ENCODE measurements at places on chromosomes 13 and 19.
A peak's percentile ranks its signal among the peaks of the same experiment; 100 is the strongest.

DNA sequence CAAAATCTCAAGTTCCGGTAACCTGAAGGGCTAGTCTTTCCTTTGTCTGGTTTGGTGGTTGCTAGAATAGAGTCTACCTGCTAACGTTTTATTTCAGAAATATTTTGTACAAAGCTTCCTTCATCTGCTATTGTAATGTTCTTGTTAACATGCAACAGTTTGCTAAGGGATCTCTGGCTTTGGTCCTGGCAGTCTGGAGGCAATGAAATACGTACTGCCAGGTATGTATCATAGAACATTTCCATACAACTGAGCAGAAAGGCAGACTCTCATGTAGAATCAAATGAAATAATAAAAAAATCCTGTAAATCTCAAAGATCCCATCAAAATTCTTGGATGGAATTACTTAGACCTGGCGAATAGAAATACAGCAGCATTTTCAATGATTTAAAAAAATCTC lies 8.8 kb upstream of the CSNK1A1L start:
- no peak for DNase-seq

GRCh38 chr19:51135004-51135403 lies 7.1 kb upstream of the SIGLEC7 start:
- no peak for DNase-seq

GRCh38 chr13:102862624-102863210 lies 16.9 kb downstream of the ERCC5 start:
- DNase-seq: no peak

GRCh38 chr13:53100394-53101063 lies 71.9 kb downstream of the OLFM4 start:
- no peak for DNase-seq

- no peak for DNase-seq
These were observed 4.5 kb upstream of the B3GNT8 start for GRCh38 chr19:41431426-41432386.

GRCh38 chr13:80235166-80235966 lies 105.6 kb downstream of the SPRY2 start:
- no peak for DNase-seq

- DNase-seq: no peak
These were observed 98.2 kb downstream of the OLFM4 start for GRCh38 chr13:53126841-53127245.

DNA sequence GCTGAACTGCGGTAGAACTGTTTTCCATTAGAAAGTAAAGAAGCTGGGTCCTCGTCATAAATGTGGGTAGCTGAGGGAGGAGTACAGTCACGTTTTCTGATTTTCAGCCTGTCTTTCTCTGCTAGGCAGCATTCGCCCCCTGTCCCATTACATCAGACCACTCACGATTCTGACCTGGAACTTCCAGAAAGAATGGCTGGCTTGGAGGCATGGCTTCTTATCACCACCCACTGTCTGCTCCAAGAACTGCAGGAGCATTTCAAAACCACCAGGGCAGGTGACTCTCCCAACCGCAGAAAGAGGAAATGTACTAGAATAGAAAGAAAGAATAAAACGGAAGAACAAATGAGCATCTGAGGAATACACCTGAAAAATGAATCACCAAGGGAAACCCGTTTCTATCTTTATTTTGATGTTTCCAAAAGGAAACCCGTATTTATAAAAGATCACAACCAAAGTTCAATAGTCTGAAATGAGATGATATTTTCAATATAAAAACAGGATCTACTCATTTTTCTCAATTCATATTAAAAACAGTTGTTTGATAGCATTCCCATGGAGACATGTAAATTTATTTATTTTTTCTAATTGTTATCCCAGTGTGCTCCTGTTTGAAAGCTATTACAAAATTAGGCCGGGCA lies 22.1 kb upstream of the POMP start:
- no peak for DNase-seq

DNA sequence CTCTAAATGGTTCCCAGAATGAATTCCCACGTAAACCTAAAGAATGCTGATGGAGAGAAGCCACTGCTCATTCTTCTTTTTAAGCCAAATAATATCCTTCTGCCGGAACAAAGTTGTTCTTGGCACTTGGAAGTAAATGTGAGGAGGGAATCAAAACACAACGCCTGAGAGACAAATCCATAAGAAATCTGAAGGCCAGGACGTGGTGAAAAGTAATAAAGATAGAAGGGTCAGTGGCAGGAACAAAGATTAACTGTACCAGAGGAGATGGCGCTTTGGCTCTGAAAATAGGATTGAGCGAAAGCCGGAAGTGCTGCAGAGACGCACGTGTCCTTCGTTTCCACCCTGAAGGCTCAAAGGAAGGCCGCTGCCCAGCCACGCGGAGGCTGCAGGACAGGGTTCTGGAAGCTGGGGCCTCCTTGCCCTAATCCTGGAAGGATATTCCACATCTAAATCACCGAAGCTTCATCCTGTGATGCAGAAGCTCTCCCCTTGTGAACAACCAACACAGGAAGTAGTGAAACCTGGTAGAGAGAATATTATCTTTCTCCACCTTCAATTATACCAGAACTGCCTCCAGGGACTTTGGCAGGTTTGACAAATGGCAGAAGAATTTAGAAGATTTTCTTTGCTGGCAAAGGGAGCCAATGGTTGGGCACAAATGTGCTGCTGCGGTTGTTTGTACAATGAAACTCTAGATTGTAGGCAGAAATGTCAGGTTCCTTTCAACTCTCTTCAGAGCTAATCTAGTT lies 214.6 kb upstream of the SERP2 start:
- DNase-seq: no peak

- no peak for DNase-seq
These were observed at the start of gene SCEL for GRCh38 chr13:77535448-77535847. SCEL (plus strand) TSS chr13:77535706; CDS start chr13:77555876, 20,170 bp downstream.

GRCh38 chr13:77055158-77055557 lies 28.2 kb upstream of the FBXL3 start:
- DNase-seq: no peak

- DNase-seq: no peak
These were observed 60.4 kb downstream of the SLITRK6 start for GRCh38 chr13:85738696-85739320.

- no peak for DNase-seq
These were observed 1434.7 kb upstream of the PCDH20 start for GRCh38 chr13:62850331-62850730.

GRCh38 chr19:51173681-51174080 lies 31.6 kb downstream of the SIGLEC7 start:
- no peak for DNase-seq

DNA sequence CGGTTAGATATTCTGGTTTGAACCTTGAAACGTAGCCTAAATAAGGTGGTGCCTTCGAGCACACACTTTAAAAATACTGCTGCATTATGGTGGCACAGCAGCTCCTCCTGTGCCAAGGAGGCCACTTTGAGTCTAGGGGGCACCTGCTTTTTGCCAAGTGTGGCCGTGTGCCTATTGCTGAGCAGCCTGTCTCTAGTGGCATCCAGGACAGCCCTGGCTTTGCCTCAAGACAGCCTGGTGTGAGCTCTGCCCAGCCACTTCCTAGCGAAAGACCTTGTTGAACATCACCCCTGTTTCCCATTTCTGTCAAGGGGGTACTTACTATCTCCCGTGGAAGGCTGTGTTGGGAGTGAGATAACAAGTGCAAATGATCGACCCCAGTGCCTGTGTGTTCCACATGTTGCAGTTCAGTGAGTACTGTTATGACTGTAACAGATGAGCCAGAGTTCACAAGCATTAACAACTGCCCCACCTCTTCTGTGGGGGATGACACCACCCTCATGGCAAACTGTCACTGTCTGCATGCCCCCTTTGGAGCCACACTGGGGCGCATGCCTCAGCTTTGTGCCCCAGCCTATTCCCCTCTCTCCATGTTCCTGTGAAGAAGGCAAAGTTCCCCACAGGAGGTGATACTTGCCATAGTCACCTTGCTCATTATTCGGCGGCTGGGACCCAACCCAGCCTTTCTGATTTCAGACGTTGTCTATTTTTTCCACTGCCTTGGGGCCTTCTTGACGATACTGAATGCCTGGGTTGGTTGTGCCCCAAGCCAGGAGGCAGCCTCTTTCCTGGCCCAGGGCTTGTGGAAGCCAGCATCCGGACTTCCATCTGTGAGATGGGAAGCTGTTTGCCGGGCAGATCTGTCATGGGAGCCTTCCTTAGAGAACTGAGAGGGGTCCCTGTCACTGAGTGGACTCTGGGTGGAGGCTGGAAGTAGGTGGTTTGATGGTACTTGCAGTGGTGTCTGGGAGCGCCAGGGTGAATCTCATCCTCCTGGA lies 5.4 kb downstream of the GATAD2A start:
- no peak for DNase-seq

DNA sequence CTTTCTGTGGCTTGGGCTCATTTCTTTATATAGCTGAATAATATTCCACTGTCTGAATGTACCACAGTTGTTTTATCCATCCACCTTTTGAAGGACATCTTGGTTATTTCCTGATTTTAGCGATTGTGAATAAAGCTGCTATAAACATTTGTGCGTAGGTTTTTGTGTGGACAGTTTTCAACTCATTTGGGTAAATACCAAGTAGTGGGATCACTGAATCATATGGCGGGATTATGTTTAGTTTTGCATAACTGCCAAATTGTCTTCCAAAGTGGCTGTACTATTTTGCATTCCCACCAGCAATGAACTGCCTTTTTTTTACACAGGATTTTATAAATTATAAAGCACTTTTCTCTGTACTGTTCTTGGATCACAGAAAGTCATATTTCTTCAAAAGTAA lies 13.7 kb upstream of the LRCH1 start:
- DNase-seq: no peak

GRCh38 chr13:94495806-94496205 lies 16.3 kb upstream of the DCT start:
- DNase-seq: no peak

GRCh38 chr19:56917998-56918397 lies 77.5 kb upstream of the PEG3 start:
- DNase-seq: no peak

- no peak for DNase-seq
These were observed 6.0 kb downstream of the SSC5D start for GRCh38 chr19:55494172-55494761.

DNA sequence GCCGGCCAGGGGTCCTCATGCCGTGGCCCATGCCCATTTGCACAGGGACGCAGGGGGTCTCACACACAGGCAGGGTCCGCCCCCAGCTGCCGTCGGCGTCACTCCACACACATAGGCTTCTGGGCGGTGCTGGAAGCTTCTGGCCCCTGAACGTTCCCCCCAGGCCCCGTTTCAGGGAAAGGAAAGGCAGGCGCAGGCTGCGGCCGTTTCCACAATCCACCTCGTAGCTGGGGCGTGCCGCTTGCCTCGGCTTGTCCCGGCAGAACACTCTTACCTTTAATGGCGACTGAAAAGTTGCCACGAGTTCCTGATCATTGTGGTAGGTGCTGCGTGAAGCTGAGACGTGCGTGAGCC lies 53.4 kb downstream of the MCF2L start:
- DNase-seq: no peak

GRCh38 chr19:15421721-15422260 lies 3.0 kb upstream of the AKAP8L start:
- no peak for DNase-seq

DNA sequence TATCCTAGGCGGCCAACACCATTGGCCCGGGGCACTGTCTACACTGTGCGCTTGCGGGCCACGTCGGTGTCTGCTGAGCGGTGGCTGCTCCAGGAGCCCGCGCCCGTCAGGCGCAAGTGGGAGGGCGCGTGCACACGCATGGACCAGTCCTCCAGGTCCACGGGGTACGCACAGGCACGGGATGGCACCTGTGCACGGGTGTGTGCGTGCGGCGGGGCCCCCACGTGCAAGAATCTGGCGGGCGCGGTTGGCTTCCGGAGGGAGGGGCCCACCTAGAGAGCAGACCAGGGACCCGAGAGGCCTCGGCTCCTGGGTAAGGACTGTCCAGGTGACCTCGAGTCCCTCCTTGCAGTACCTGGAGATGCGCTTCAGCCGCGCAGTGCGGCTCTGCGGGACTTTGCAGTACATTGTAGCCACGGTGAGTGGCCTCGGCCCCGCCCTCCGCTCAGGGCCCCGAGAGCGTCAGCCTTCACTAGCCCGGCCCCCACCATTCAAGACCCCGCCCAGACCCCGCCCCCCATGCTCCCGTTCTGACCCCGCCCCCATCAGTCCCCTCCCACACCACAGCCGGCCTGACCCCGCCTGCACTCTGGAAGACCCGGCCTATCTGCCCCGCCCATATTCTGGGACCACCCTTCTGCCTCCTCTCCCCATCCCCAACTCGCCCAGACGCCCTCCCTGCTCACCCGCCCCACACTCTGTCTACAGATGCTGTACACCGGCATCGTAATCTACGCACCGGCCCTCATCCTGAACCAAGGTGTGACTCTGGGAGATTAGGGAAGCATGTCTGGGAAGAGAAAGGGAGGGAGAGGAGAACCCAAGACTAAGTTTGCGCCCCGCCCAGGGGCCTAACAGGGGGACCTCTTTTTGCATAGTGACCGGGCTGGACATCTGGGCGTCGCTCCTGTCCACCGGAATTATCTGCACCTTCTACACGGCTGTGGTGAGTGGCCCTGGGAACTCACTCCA lies 2.3 kb downstream of the SLC5A5 start:
- DNase-seq: peak; percentile 34

- no peak for DNase-seq
These were observed 2.5 kb downstream of the ZNF430 start for GRCh38 chr19:21022996-21023395.

DNA sequence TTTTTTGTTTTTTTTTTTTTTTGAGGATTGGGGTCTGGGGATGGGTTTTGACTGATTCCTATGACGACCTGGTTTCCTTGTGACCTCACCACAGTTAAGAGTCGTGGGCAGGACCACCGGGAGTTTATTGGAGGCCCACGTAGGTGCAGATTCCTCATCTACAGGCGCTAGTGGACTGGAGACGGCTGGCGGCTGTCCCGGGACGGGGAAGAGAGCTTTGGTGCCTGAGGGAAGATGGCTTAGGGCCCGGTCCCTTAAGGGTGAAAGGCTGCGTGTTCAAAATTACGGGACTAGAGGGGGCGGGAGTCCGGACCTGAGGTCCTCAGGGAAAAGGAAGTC lies 682 bp upstream of the TEAD2 start:
- no peak for DNase-seq

DNA sequence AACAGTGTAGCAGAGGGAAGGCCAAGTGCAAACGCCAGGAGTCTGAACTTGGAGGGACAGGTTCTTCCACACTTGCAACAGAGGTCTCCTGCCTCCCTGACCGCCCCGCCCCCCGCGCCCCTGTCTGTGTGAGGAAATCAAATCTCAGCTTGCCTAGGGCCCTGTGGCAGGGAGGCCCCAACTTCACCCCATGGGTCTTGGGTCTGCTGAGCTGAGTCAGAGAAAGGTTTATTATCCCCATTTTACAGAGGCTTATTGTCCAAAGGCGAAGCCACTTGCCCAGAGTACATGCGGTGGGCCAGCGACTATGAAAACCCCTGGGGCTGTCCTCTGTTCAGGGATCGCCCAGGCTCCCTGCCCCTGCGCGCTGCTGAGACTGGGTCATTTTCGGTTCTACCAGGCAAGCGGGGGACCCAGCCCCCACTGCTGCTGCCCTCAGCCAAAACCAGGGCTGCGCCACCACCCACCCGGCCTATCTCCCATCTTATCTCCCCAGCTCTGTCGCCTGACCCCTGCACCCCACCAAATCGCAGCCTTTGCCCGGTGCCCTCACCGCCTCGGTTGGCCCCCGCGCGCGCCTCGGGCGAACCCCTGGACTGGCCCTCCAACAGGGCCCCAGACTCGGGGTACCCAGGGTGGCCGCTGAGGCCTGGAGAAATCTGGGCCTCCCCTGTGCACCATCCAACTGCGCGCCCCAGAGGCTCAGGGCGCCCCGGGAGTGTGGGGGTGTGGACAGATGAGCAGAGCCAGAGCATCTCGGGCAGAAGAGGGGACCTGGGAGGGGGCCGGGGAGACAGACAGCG lies 850 bp upstream of the CERS4 start:
- no peak for DNase-seq

- no peak for DNase-seq
These were observed 476.6 kb downstream of the IRS2 start for GRCh38 chr13:109309625-109310363.
